ENCODE measurements at places on chromosomes 12 and 14.
A peak's percentile ranks its signal among the peaks of the same experiment; 100 is the strongest.

DNA sequence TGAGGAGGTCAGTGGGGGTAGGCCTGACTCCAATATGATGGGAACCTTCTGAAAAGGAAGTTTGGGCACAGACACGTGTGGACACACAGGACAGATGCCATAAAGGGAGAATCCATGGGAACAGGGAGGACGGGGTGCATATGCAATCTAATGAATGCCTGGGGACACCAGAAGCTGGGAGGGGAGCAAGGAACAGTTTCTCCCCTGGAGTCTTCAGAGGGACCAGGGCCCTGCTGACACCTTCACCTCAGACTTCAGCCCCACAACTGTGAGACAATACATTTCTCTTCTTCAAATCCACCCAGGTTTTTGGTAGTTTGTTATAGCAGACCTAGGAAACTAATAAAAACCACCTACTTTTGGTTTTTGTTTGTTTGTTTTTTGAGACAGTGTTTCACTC is 35.2 kb upstream of the CLIP1 start:
- no peak for DNase-seq

GRCh38 chr14:68770553-68771286 is 22.1 kb downstream of the ZFP36L1 start:
- DNase-seq = no peak

- DNase-seq = no peak
These were observed 230.4 kb downstream of the SSPN start for GRCh38 chr12:26425587-26426260.

DNA sequence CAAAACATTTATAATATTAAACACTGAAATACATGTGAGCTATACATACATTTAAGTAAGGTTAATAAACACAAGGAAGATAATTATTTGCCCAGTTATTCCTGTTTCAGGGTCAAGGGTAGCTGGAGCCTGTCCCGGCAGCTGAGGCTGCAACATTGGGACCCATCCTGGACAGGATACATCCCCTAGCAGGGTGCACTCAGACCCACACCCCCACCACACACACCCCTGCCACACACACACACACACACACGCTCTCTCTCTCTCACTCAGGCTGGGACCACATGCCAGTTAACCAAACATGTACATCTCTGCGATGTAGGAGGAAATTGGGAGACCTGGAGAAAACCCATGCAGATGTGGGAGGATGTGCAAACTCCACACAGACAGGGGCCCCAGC is 112.6 kb upstream of the TMCC3 start:
- no peak for DNase-seq

DNA sequence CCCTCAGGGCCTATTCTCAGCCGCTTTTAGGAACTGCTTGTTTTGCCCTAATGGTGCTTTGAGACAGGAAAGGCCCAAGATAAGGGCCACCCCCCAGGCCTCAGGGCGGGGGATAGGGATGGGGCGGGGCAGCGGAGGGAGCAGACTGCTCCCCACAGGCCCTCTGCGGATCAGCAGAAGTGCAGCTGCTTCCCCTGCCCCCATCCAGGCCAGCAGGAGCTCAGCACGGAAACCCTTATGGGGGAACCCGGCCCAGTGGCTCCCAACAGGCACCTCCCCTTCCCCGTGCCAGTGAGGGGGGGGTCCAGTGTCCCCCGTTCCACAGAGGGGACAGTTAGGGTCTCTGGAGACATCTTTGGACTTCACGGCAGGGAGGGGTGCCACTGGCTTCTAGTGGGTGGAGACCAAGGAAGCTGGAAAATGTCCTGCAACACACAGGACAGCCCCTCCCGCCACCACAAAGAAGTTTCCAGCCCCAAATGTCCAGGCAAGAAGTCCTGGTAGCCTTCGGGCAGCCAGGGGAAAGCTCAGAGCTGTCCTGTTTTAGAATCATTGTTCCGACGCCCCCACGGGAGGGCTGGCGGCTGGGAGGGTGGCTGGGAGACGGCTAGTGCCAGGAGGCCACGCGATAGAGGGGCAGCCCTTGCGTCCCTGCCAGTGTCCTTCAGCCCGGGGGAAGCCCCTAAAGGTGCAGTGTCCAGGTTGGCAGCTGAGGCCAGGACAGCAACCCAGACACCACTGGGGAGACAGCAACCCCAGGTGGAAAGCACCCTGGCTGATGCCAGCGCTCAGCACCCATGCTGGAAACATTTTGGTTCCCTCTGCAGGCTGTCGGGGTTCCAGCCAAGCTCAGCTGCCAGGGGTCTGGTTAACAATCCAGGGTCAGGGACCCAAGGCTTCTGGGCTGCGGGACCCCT is 10.4 kb upstream of the GPR132 start:
- no peak for DNase-seq

DNA sequence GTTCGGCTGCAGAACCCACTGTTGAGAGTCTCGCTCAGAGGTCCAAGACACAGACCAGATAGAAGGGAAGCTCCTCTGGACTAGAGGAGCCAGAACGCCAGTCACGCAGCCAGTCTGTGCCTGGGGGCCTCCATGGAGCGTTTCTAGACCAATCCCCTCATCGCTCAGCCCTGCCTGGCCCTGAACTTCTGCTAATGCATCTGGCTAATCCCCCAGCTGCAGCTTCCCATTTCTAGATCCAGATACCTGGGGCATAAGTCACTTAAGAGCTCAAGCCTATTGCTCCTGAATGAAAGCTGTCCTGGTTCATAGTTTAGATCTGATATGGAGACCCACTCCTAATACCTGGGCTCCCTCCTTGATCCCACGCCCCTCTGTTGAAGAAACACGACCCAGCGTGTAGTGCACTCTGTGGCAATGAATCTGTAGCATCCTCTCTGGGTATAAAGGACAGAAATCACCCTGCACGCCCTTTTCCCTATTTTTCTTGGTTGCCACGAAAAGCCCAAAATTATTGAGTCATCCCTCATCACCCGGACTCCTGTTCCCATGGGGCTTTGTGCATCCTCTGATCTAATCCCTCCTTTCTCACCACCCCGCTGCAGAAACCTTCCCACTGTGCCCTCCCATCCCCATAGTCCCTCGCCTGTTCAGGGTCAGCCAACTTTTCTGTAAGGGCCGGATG is 341.6 kb upstream of the FKBP4 start:
- DNase-seq = no peak

- no peak for DNase-seq
These were observed 13.0 kb downstream of the TBPL2 start for GRCh38 chr14:55427439-55427838.

DNA sequence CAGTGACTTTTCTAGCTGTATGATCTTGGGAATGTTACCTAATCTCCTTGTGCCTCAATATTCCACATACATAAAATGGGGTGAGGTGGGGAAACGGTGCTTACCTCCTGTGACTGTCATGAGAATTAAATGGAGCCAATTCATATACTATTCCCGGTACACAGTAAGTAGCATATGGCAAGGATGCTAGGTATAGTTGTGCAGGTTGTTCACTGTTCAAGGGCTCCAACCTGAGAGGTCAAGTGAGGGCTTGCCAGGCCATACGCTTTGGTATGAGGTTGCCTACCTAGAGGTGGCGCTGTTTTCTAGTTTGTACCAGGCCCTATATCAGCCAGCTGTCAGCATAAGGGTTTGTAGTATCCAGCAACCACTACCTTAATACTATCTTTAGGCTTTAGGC is 3.6 kb upstream of the BATF start:
- no peak for DNase-seq

- no peak for DNase-seq
These were observed 21.4 kb upstream of the CLEC4D start for GRCh38 chr12:8491646-8492530.

- DNase-seq = peak; percentile 77
These were observed 18.3 kb upstream of the NR4A1 start for GRCh38 chr12:52032804-52033445.

DNA sequence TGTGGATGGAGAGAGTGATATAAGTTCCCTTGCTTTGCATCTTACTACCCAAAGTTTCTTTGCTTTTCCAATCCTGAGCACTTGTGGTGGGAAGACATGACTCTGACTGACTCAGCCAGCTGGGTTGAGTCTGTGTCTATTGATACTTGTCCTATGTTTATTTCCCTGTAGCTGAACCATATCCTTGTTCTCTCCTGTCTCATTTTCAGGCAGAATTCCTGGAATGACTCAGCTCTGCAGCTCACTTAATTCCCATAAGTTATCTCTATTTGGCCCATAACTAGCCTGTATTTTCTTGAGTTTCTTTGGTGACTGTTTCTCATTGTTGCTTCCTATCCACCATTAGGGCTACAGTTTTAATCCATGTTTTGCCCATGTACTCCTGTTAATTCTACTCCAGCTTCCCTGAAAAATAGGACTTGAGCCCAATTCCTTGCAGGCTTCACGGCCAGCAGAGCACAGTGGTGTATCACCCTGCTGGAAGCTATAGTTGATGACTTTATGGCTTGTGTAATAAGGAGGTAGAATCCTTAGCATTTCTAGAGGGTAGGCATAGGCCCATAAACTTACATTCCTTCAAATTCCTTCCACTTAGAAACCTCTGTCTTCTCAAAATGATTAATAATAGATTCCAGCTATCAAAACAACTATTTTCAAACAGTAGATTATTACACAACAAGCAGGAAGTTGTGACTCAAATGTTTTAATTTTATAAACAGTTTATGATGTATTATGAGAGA is 183.1 kb downstream of the TMTC3 start:
- DNase-seq = no peak

- DNase-seq = no peak
These were observed 1.1 kb upstream of the HOXC8 start for GRCh38 chr12:54007538-54008259.

- DNase-seq = no peak
These were observed 24.5 kb downstream of the MOK start for GRCh38 chr14:102280376-102280962.

- DNase-seq = no peak
These were observed 28.0 kb upstream of the OSBPL8 start for GRCh38 chr12:76587428-76588178.

DNA sequence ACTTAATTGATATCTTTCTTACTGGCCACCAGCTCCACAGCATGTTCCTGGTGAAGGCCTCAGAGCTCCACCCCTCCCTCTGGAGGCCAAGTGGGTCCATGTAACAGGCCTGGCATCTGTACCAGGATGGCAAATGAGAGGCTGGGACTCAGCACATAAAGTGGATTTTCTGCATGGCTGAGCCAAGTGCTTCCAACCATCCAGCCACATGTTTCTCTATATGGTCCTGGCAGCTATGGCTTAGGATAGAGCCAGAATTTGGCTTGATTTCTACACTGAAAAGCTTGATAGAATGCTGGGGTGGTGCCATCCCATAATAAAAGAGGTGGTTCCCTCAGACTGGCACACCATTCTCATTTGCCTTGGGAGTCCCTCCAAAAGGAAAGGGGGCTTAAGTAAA is 94.1 kb downstream of the PAX9 start:
- DNase-seq = no peak

- no peak for DNase-seq
These were observed 6.6 kb upstream of the ABCD4 start for GRCh38 chr14:74309125-74310022.

DNA sequence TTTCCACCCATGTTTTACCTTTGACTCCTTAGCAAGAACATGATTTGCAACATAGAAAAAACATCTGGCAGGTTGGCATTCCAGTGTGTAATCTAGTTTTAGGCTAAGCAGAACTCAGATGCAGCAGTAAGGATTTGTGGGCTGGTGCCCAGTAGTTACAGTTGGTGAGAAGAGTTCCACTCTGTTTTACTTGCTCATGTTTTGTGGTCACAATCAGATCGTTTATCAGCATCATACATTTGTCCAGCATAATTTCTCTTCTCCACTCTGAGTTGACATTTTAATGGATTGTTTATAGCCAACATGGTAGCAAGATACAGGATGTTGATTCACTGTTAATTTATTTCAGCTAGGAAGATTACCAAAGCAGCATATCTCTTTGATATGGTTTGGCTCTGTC is 120.0 kb downstream of the PDE6H start:
- no peak for DNase-seq

DNA sequence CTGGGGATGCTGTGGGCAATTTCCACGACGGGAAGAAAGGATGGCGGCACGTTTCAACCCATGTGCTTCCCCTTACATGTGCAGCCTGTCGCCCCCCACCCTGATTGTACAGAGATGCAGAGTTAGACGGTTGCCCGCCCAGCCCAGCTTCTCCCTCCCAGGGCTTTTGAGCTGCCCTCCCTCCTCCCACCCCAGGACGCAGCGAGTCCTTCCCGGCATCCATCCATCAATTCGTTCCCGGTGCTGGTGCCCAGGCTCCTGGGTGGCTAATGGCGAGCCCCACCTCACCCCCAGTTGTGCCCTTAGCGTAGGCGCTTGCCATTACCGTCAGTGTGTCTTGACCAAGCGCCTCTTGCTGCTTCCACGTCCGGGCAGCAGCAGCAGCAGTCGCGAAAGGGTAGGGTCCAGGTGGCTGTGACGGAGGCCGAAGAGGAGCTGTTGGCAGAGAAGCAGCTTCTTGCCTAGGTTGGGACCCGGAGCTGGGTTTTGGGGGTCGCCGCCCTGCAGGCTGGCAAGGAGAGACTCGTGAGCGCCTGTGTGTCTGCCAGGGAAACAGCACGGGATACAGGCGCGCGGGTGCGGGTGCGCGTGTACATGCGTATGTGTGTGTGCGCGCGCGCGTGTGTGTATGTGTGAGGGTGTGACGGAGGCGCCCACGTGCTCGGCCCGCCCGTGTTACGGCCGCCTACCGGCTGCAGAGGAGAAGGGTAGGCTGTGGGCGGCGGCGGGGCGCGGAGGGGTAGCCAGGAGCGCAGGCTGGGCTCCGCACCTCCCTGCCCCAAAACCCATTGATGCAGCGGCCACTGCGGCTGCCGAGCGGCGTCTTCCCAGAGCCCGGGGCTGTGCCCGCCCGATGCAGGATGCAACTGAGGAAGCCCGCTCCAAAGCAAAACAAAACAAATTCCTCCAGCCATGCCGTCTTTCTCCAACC is at the start of gene SLC6A15:
TSS of gene SLC6A15 (minus strand) at position 602 of the 931 bp plus-strand sequence. CDS start 20,679 bp downstream, outside the sequence.
- DNase-seq = no peak

DNA sequence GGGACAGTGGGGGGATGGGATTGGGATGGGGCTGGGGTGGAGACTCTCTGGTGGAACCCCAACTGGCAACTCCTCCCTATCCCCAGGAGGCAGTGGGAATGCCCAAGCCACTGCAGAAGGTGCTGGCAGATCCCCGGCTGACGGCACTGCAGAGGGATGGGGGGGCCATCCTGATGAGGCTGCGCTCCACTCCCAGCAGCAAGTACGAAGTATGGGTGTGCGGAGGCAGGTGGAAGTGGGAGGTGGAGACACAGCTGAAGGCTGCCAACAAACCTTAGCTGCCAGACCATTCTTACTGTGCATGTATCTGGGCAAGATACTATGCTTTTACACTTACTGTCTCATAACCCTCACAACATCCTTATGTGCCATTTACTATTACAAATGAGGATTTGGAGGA is 8.2 kb downstream of the ARHGEF40 start:
- no peak for DNase-seq

DNA sequence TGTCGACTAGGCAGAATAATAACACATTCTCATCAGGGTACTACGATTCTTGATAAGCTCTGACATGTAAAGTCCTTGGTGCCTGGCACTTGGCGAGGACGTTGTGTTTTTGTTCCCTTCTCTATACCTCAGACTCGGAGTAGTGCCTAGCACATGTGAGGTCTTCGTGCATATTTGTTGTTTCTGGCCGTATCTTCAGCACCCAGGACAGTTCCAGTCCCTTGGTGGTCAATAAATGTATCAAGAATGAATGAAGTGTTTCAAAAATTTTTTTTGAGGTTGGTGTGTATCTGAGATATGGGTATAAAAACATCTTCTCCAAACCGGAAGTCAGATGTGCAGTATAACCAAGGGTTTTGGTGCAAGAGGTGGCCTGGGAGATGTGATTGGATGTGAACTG is 198.2 kb downstream of the AACS start:
- DNase-seq = no peak

- DNase-seq = no peak
These were observed 297.9 kb upstream of the SFSWAP start for GRCh38 chr12:131413006-131413405.

GRCh38 chr12:87720967-87721366 is 308.2 kb downstream of the C12orf50 start:
- DNase-seq = no peak
